ENCODE measurements at places on chromosomes 6 and 20.

GRCh38 chr6:6074190-6074589, 67.5 kb upstream of the NRN1 start:
- DNase-seq = no peak

GRCh38 chr6:27545271-27546046, 72.6 kb upstream of the ZNF184 start:
- peak; percentile 88 for DNase-seq

DNA sequence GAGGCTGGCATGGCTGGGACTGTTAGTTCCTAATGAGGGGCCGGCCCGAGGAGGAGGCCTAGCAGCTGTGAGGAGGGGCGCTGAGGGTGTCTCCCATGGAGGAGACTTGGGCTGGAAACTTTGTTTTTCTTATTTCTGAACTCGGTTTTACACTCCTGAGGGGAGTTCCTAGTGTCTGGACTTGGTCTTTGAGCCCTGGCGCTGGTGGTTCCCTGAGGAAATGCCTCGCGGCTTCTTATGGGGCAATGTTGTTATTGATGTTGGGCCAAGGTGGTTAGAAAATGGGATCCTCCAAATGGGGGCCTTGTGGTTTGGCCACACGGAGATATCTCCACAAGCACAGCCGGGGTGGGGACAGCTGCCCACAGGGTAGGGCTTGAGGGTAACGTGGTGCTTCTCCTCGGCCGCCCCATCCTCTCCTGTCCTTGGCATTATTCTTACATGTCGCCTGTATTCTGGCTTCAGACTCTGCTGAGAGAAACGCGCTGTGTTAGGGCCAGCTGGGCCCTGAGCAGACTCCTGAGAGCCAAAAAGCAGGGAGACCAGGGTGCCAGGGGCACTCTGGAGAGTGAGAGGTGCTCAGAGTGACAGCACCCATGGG, 136.9 kb downstream of the FOXO3 start:
- no peak for DNase-seq

DNA sequence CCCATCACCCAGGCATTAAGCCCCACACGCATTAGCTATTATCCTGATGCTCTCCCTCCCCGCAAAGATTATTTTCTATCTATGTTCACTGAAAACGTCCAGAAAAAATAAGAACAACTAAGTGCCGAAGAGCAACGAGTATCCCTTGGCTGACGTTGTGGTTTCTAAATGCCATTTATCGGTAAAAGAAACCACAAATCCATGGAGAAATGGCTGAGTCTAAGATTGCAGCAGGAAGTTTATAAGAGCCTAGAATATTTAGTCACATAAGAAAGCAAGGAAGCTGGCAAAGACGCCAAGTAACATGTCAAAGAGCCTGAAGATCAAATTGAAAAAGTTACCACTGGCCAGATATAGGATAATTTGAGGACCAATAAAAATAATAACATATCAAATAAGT, 18.1 kb upstream of the NOX3 start:
- DNase-seq = no peak

GRCh38 chr6:46796848-46797580, 3.8 kb downstream of the MEP1A start:
- DNase-seq = peak; percentile 88

GRCh38 chr6:43338243-43338642, 29.6 kb upstream of the CRIP3 start:
- DNase-seq = no peak

DNA sequence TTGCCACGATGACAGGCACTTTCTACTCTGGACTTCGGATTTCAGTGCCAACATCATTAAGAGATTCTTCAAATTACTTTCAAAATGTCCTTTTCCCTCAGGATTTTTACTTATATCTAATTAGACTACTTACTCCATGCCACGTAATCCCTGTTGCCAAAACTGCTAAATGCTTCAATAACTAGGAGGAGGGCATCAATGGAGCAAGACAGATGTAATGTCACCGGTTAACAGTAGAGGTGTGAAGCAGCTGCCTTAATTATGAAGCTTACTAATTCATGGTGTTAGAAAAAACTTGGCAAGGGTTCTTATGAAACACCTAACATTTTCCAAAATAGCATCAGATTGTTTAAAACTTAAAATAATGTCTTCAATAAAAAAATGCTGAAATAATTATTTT, 111.2 kb upstream of the SIM1 start:
- no peak for DNase-seq

- no peak for DNase-seq
Observed at GRCh38 chr6:53426667-53427270, 78.0 kb upstream of the ELOVL5 start.

- peak; percentile 81 for DNase-seq
Observed at GRCh38 chr6:53437557-53438202, 88.9 kb upstream of the ELOVL5 start.

GRCh38 chr20:14829906-14830305, 492.5 kb upstream of the FLRT3 start:
- DNase-seq = no peak

DNA sequence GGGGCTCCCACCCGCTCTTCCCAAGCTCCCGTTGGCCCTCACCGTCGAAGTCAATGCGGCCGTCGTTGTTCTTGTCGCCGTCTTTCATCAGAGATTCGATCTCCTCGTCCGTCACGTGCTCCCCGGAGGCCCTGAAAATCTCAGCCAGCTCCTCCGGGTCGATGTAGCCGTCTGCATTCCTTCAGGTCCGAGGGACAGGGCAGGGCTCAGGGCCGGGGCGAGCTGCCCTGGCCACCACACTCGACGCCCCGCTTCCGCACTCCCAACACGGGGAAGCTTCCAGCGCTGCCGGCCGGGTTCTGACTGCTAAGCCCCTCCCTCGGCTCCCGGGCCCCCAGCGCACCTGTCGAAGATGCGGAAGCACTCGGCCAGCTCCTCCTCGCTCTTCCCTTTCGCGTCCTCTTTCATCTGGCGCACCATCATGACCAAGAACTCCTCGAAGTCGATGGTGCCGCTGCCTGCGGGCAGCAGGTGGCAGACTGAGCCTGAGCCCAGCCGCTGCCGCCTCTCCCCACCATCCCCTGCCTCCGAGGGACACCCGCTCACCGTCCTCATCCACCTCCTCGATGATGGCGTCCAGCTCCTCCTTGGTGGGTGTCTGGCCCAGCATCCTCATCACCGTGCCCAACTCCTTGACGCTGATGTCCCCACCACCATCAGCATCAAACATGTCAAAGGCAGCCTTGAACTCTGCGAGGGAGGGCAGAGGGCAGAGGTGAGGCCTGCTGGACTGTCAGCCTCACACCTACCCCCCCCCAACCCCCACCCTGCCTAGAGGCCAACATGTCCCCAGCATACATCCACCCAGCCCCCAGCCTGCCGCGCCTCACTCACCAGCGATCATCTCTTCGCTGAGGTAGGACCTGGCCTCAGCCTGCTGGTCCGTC, 2.9 kb downstream of the TNNC2 start:
- DNase-seq = peak; percentile 63

- DNase-seq = no peak
Observed at GRCh38 chr6:16031278-16031981, 97.5 kb upstream of the MYLIP start.

DNA sequence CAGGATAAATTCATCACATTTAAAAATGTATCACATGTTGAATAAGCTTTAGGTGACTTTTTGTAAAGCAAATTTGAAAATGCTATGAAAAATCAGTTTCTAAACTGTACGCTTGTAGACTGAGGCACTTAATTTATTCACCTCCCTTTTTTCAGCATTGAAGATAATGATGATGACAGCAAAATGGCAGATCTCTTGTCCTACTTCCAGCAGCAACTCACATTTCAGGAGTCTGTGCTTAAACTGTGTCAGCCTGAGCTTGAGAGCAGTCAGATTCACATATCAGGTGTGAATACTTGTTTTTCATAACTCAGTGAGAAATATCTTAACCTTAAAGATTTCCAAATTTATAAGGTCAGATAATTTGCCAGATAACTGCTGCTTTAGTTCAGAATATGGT, 15.6 kb downstream of the FBXO9 start:
- no peak for DNase-seq

GRCh38 chr20:4617019-4617418, 104.7 kb upstream of the PRND start:
- DNase-seq = no peak

DNA sequence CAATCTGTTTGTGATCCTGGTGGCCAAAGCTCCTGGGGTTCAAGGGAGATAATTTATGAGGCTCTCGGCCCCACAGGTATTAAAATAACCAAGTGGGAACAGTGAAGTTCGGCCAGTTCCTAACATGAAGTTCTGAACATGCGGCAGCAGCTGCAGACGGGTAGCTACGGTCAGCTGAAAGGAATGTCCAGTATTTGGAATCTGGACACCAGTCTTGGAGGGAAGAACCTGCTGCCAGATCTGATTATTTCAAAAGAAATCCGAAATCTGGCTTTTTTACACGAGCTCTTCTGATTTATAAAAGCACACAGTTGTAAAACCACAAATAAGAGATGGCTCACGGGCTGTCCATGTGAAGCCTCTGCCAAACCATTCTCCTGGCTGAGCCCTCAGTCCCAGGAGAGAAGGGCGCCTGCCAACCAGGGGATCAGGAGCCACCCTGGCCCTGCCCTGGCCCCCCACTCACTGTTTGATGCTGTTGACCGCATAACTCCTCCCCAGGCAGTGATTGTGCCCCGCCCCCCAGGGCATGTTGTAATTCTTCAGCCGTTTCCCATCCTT, 28.2 kb upstream of the KCNB1 start:
- DNase-seq = no peak

- peak; percentile 20 for DNase-seq
Observed at GRCh38 chr6:28996844-28997510, 8.1 kb downstream of the ZNF311 start.

GRCh38 chr6:75283907-75284631, 523 bp downstream of the TMEM30A start:
- DNase-seq = no peak

DNA sequence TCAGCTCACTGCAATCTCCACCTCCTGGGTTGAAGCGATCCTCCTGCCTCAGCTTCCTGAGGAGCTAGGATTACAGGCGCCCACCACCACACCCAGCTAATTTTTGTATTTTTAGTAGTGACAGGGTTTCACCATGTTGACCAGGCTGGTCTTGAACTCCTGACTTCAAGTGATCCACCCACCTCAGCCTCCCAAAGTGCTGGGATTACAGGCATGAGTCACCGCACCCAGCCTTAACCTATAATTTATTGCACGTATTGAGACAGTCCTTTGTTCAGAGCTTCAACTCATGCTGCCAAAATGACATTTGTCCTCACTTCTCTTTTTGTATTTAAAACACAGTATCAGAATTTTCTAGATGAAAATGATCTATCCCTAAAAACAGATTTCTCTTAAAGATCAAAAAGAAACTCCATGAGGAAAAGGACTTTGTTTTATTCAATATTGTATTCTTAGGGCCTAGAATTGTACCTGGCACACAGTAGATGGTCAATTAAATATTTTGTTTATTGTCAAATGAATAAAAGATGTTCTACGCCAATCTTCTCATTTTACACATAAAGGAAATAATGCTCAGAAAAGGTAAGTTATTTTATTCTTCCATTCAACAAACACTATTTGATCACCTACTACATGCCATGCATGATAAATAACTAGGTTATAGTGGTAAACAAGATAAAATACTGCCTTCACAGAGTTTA, 10.8 kb downstream of the SERAC1 start:
- no peak for DNase-seq

DNA sequence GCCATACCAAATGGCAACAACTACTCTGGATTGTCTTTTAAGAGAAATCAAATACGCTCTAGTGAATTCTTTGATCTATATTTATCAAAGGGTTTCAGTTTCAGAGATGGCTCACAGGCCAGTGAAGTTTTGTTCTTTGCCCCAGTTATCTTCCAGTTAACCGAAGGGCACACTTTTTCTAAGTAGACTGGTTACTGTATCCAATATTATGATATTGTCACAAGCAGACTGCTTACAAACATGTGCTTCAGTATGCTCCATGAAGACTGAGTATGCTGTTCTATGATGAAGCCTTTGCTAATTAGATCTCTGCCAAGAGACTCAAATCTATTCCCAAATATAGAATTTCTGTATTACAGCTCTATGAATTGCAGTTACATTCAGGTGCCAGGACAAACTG, 181.1 kb downstream of the REV3L start:
- no peak for DNase-seq

DNA sequence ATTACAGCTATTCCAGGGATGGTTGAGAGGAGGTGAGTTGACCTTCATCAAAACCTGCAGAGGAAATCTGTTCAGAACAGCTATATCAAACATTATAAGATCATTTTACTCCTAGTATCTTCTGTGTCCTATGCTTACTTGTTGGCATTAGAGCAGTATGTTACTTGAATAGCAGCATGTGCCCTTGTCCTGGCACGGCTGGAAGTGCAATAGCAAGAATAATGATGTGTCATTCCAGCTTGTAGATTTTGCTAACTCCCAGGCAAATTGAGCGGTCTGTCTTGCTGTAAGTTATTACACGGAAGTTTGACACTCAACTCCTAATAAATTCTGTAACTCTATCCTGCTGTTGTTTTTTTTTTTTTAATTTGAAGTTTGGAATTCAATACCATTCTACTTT, 385.5 kb downstream of the TENT5A start:
- no peak for DNase-seq

GRCh38 chr6:34324738-34325444, 67.6 kb downstream of the NUDT3 start:
- DNase-seq = peak; percentile 67

DNA sequence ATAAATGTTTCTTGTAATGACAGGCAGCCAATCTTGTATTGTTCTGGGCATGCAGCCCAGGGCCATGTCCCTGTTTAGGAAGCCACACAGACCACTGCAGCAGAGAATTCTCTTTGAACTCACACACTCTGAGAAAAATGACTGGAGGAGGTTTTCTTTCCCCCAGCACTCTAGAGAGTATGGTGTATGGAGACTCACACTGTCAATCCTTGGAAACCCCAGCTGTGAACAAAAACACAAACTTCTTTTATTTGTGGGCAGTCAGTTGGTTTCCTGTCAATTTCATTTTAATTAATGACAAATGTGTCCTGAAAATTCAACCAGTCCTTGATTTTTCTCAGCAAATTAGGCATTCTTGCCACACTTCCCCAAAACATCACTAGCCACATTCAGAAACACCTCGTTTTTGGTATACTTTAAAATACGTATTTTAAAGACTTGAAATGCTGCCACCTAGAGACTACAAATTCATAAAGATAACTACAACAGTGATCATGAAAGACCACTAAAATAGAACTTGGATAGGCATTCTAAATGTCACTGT, 52.9 kb upstream of the UFL1 start:
- peak; percentile 5 for DNase-seq

GRCh38 chr20:45449528-45449927, 20.0 kb upstream of the WFDC2 start:
- DNase-seq = no peak

DNA sequence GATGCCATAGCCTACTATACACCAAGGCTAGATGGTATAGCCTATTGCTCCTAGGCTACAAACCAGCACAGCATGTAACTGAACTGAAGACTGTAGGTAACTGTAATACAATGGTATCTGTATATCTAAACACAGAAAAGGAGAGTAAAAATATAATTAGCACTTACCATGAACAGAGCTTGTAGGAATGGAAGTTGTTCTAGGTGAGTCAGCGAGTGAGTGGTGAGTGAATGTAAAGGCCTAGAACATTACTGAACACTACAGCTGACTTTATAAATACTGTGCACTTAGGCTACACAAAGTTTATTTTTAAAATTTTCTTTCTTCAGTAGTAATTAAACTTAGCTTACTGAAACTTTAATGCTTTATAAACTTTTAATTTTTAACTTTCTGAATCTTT, 129.5 kb downstream of the BTBD9 start:
- peak; percentile 66 for DNase-seq

GRCh38 chr20:5881703-5882102, 68.6 kb downstream of the TRMT6 start:
- DNase-seq = no peak

GRCh38 chr20:10469599-10469998, 34.5 kb downstream of the SLX4IP start:
- DNase-seq = peak; percentile 82

GRCh38 chr6:160412993-160413392, 64.8 kb downstream of the SLC22A3 start:
- no peak for DNase-seq

All from epithelial cell of esophagus (primary cell).